ENCODE measurements at places on chromosomes 2 and 18.

GRCh38 chr2:8457092-8457481 lies 224.8 kb upstream of the ID2 start:
- no peak for DNase-seq

DNA sequence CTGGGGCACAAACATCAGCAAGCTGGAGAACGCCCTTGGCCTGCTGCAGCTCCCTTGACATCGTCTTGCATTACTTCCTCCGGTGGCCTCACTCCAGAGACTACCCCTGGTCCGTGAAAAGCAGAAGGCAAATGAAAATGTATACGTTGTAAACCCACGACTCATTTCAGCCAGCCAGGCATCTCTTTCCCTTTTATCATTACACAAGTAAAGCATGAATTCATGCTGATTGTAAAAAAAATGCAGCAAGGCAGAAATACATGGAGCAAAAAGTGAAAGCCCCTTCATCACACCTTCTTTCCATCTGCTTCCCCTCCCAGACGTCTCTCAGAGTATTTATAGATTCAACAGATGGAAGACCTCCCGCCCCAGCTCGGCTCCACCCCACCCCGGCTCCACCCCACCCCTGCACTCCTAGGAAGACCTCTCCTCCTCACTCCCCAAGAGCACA lies 41.6 kb upstream of the RALBP1 start:
- no peak for DNase-seq

GRCh38 chr2:175640655-175641054 lies 361.4 kb downstream of the LNPK start:
- DNase-seq, result no peak

DNA sequence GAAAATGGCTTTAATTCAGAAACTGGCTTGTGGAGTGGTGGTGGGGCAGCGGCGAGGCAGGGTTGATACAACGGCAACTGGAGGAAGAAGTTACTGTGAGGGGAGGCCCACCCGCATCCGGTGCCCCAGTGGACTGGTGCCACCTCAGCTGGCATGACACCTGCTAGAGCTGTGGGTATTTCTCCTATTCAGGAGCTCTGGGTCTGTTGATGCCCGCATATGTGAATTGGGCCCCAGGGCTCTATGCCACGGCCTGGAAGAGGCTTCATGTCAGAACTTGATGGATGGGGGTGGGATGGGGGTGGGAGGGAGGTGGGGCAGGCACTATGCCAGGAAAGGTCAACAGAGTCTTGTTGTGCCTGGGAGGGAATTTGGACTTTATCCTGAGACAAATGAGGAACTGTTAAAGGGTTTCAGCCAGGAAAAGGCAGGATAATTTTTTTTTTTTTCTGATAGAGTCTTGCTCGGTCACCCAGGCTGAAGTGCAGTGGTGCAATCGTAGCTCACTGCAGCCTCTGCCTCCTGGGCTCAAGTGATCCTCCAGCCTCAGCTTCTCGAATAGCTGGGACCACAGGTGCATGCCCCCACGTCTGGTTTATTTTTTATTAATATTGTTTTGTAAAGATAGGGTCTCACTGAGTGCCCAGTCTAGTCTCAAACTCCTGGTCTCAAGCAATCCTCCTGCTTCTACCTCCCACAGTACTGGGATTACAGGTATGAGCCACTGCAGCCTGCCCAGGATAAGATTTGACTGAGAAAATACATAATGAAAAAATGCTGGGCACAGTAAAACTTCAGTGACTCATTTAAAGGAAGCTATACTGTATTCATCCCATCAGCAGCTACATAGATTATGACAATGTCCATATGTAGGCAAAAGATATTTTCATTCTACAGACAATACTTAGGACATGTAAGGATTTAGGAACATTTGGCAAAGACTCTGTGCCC lies 52.6 kb downstream of the SH2D6 start:
- DNase-seq, result no peak

DNA sequence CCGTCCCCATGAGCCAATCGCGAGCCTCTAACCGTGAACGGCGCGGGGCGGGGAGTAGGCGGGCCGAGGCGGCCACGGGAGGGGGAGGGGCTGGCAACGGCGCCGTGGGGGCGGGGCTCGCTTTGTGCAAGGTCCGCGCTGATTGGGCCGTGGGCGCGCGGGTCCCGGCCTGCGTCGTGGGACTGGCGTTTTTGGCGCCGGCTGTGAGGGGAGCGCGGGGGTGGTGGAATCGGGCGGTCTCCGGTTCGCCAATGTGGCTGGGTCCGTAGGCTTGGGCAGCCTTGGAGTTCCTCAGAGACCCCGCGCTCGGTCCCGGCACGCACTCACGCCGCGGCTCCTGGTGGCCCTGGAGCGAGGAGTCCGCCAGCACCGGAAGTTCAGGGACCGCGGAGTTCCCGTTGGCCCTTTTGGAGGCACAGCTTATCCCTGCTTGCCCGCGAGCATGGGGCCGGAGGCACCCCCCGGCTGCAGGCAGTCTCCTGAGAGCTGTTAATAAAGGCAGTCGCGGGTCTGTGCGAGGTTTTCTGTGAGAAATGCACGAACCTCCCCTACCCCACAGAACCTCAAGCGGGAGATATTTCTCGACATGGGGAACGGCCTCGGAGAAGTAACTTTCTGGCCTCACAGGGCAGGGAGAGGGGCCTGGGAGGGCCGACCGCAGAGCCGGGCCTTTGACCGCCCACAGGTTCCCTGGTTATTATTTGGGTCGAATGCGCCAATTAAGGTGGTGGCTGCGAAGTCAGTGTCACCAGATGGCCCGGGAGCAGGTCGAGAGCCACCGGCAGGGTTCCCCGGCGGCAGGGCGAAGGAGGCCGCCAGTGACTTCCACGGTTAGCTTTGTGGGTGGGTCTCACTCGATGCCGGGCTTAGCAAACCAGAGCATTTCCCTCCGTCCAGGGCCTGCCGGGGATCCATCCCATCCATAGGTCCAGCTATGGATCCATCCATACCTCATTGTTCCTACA lies 574 bp upstream of the NCL start:
- peak; percentile 98 for DNase-seq

DNA sequence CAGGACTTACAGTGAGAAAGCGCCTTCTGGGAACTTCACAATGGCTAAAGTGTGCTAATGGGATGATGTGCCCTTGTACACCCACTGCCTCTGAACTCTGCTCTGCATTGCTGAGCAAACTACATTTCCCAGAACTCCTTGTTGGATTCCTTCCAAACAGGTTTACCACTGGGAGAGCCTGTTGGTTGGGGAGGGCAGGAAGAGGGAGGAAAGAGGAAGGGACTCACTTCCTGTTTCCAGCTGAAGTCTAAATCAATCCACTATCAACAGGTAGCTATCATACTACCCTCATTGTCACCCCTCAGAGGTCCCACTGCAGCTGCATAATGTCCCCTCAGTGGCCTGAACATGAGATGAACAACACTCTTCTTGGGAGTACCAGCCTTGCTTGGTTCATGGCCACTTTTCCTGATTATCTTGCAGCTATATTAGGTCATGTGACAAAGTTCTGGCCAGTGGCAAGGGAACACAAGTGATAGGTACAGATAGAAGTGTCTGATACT lies 109.7 kb downstream of the MSH2 start:
- no peak for DNase-seq

- DNase-seq, result no peak
These were observed 15.1 kb downstream of the RDH14 start for GRCh38 chr2:18545384-18545783.
